ENCODE measurements at places on chromosomes 7 and 10.

- DNase-seq = no peak
These were observed 26.4 kb downstream of the MACC1 start for GRCh38 chr7:20190560-20191390.

- no peak for DNase-seq
These were observed 54.7 kb downstream of the MINPP1 start for GRCh38 chr10:87559392-87559791.

DNA sequence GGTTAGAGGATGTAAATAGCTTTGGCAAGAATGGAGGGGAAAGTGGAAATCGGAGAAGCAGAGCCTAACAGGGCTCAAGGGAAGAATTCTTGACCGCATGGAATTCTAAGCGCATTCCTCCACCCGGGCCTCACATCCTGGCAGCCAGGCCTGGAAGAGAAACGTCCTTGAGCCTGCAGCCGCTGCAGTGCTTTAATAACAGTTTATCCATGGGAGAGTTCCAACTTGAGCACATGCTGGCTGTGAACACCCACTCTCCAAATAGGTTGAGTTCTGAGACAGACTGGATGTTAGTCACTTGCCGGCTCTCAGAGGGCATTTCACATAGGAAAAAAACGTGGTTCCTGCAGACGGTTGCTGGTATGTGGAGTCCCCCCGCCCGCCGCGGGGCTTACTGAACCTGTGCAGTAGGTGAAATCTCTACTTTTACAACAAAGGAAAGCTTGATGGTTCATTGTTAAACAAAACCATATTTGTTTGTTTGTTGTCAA lies 61.4 kb upstream of the STEAP1B start:
- peak; percentile 71 for DNase-seq

DNA sequence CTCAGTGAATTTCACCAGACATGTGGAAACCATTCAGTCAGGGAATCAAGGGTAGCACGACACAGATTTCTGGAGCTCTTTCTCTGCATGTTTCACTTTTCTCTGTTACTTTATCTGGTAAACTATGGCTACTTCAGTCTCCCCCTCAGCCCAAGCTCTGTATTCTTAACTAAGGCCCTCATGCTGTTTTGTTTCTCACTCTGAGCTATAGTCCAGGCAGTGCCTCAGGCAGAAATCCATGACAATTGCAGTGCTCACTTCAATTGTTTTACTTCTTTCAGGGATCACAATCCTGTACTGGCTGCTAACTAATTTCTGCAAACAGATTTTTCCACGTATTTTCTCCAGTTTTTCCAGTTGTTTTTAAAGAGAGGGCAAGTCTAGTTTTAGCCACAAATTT lies 1599.9 kb upstream of the LRRTM3 start:
- DNase-seq = peak; percentile 32

GRCh38 chr10:43195557-43195956 lies 57.3 kb downstream of the CSGALNACT2 start:
- DNase-seq = no peak

DNA sequence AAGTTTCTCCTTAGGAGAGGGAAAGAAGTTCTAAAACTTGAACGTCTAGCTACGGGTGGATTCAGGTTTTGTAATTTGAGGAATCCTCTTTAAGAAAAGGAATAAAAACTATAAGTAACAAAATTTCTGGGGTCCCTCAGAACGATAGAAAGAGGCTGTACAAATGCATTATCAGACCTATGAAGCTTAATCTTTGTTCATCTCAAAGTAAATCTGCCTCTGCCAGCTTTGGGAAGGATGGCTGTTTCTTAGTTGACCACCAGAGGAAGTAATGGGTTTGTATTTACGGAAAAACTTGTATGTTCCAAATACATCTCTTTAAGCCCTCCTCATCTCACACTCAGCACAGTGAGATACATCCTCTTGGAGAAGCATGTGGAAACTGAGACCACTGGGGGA lies 864 bp downstream of the PSTK start:
- peak; percentile 43 for DNase-seq

- DNase-seq = no peak
These were observed 135.9 kb downstream of the KIAA1217 start for GRCh38 chr10:24344695-24345463.

- no peak for DNase-seq
These were observed 158.6 kb downstream of the GRK5 start for GRCh38 chr10:119365773-119366599.

GRCh38 chr7:76386691-76387260 lies 22.7 kb downstream of the SSC4D start:
- no peak for DNase-seq

DNA sequence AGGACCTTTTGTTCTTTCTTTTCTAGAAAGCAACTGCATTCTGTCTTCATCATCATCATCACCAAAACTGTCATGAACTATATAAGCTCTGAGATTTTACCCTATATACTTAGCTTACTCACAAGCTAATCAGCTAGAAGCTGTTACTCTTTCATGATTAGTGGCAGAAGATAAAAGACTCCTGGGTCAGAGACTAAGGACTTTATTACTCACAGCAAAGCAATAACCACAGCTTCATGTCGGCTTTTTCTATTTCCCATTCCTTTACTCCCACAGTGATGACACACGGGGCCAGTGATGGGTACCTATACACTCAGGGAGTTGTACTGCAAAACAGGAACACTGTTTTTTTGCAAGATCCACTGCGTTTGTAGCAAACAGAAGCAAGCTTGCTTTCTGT lies 8.4 kb upstream of the C10orf88 start:
- DNase-seq = no peak

DNA sequence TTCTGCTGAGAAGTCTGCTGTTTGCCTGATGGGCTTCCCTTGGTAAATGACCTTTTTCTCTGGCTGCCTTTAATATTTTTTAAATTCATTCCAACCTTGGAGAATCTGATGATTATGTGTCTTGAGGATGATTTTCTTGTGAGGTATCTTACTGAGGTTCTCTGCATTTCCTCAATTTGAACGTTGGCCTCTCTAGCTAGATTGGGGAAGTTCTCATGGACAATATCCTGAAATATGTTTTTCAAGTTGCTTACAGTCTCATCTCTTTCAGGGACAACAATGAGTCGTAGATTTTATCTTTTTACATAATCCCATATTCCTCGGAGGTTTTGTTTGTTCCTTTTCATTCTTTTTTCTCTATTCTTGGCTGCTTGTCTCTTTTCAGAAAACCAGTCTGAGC lies 208.4 kb downstream of the KIF20B start:
- no peak for DNase-seq

- no peak for DNase-seq
These were observed 16.0 kb upstream of the SLC18A2 start for GRCh38 chr10:117224881-117225280.

DNA sequence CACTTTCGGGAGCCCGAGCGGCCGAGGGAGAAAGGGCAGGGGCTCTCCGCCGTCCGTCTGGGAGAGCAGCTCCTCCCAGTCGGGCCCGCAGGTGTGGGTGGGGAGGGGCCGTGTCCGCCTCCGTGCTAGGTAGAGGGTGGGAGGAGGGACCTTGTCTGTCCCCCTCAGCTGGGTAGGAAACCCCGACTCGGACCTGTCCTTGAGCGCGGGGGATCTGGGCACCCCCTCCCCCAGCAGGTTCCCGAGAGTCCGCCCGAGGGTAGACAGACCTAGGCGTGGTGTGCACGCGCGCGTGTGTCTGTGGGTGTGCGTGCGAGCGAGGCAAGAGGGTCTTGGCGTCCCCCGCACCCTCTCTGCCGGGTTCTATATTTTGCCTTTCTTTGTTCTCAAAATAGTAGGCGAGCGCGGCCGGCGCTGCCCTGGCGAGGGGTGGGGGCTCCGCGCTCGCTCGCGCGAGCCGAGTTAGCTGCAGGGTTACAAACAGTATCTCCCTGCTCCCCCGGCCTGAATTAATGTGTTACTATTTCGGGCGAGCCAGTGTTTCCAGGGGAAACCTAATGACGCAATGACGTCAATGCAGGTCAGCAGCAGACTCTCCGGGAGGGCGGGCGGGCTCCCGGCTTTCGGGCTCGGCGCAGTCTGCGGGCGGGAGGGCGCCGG lies 73.9 kb upstream of the LEP start:
- DNase-seq = peak; percentile 73

GRCh38 chr7:85183296-85183695 lies 3.6 kb downstream of the SEMA3D start:
- DNase-seq = no peak

DNA sequence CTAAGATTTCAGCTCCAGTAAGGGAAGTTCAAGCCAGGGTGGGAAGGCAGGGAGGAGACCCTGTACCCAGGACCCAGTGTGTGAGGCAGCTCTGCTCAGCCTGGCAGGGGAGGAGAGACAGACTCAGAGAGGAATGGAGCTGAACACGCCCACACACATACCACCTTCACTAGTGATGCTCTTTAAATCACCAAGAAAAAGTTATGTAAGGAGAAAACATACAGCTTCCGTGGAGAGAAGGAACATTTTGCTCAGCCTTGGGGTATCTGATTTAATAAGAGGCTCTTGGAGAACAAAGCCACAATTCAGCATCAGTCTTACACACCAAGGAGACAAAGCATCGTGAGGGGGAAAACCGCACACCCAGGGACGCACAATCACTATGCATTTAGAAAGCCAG lies 62.9 kb downstream of the PRKAG2 start:
- DNase-seq = peak; percentile 55

- DNase-seq = no peak
These were observed 207.3 kb downstream of the KIAA1217 start for GRCh38 chr10:24416248-24416647.

DNA sequence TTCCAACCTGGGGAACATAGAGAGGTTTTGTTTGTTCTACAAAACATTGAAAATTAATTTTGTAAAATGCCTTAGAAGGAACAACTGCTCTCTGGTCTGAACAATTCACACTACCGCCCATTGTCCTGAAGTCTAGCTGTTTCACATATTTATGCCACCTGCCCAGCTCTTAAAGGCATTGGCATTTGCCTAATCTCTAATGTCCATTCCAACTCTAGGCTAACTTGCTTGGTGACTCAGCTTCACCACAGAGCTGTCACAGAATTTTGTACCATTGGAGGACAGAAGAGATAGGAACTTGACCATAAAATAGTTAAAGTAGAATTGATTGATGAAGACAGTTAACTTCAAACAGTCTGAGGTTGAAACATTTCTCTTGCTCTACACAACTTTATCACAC lies 53.5 kb upstream of the PPP1R17 start:
- DNase-seq = no peak

- no peak for DNase-seq
These were observed 111.9 kb downstream of the CACNB2 start for GRCh38 chr10:18252086-18252485.

DNA sequence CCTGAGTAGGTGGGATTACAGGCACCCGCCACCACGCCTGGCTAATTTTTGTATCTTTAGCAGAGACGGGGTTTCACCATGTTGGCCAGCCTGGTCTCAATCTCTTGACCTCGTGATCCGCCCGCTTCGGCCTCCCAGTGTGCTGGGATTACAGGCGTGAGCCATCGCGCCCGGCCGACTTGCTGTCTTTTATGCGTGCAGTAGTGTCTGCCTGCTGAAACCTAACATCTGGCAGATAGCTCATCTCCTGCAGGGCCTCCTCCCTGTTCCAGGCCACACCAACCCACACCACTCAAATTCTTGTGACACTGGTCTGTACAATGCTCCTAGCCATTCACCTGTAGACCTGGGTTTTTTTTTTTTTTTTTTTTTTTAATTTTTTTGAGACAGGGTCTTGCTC lies 41.5 kb downstream of the BAIAP2L1 start:
- no peak for DNase-seq

Measured in iPS-NIHi11 (cell line).